EL (cell line): ENCODE measurements at places on chromosomes 5 and 9.

DNA sequence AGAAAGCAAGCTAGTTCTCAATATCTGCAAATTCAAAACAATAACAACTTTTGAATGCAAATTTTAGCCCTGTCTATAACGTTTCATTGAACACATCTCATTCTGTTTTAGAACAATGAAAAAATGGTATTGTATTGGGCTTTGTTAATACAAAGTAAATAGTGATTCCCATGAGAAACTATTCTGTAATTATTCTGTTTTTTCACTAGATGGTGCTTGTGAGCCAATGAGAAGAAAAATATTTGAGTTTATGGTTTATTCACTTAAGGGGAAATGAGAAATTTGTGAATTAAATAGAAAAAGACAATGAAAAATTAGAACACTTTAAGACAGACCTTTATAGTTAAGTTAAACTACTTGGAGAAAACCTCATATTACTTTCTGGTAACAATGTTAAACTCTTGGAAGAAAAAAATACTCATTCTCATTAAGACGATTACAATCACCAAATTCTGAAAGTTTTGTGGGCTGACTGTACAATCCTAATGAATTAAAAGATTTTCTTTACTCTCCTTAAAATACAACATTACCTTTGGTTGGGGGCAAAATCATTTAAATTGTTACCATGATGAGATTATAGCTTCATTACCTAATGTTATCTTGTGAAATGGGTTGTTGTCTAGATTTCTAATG is 127.0 kb downstream of the NNT start:
- peak; percentile 30 for DNase-seq

DNA sequence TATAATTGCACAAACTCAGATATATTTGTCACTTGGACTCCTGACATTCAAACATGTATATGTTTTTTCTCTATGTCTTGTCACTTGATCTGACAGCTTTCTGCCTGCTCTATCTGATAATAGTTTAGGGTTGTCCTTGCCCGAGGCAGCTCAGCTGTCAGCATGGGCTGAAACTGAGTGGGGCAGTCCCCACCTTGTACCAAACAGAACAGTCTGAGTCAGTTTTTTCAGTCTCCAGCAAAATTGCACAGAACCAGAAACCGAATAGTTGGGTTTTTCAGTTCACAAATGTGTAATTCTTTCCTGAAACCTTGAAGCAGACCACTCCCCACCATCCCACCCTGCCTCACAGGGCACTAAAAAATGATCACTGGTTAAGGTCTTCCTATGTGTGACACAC is 9.5 kb upstream of the HAND1 start:
- DNase-seq = no peak

GRCh38 chr5:38551030-38552017 is 5.1 kb downstream of the LIFR start:
- DNase-seq = peak; percentile 60

DNA sequence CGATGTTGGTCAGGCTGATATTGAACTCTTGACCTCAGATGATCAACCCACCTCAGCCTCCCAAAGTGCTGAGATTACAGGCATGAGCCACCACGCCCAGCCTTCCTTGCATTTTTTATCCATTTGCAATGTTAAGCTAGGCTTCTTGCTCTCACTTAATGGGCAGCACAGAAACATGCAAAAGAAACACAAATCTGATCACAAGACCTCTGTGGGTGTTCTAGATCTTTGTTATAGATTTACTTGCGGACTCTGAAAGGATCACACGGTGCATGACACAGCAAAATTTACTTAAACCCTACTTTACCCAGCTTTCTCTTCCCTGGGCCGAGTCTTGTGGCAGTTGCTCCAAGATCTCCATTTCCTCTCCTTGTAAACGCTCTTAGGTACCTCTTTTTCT is 71.3 kb downstream of the PSAT1 start:
- DNase-seq = peak; percentile 11

DNA sequence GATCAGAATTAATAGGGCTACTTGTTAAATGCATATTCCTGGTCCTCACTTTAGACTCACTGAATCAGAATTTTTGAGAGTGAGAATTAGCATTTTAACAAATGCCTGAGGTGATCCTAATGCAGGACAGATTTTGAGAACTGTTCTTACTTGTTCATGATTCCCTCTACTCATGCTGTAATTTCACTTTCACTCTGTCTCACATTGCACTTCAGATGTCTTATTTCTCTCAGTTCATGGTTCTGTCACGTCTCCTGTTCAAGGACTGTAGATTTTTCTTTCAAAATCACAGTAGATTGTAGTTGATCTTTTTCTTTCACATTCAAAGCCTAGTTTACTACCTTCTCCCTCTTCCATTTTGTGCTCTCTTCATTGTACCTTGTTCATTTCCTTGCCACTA is 54.3 kb downstream of the ADGRV1 start:
- no peak for DNase-seq

DNA sequence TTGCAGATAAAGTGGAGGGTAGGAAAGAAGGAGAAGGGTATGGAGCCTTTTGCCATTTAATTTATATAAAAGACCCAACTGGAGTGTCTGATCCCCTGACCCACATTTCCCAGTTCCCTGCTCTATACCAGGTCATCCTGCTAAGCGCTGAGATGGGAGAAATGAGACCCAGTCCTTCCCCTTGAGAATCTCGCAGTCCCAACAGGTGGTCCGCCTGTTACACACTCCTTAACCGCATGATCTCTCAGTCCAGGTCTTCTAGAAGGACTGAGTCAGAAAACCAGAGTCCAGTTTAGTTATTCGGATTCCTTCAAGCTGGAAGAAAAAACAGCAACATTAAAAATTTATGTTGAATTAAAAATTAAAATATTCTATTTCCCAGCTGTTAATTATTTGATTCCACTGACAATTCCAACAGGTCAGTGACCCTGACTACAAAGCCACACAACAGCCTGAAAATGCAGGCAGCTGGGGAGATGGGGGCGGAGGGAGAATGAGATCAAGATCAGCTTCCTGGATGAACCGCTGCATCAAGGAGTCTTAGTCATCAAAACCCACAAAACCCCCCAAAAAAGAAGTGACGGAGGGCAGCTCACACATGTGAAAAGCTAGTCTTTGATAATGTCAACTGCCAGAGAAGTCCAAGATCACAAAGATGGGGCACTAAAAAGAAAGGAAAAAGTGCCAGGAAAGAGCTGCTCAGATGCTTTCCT is 44.0 kb downstream of the GGTA1 start:
- DNase-seq = no peak

- DNase-seq = peak; percentile 33
Measured at GRCh38 chr5:139388198-139388821, 1.4 kb downstream of the MZB1 start.
